Progenitor cell of endocrine pancreas (in vitro differentiated cells): ENCODE measurements at places on chromosomes 1 and 21.

DNA sequence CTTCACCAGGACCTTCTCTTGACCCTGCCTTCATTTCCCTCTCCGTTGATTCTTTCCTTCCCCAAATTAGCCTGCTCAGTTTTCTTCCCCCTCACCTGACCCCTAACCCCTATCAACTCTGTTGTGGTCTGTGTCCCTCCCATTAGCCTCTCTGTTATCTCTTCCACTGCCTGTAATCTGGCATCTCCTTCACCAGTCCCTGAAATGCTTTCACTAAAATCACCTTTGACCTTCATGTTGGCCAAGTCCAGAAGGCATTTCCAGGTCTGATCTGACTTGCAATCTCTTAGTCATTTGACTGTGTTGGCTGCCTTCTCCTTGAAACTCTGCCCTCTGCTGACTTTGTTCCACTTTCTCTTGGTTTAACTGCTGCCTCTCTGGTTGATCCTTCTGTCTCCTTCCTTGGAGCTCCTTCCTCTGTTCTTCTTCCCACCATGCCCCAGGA is 28.2 kb downstream of the ATP8B2 start:
- no peak for DNase-seq

GRCh38 chr1:232271299-232271698 is 358.6 kb downstream of the SIPA1L2 start:
- DNase-seq = no peak

- no peak for DNase-seq
Measured at GRCh38 chr1:193960499-193960898, 774.1 kb upstream of the B3GALT2 start.

- no peak for DNase-seq
Measured at GRCh38 chr1:6133146-6133895, 46.8 kb downstream of the CHD5 start.

GRCh38 chr1:111603979-111604378 is 15.6 kb upstream of the RAP1A start:
- DNase-seq = no peak
